ENCODE measurements at places on chromosomes 1 and 21. TPM values are rescaled to one million over a fixed set of nuclear protein-coding genes. Genes with fewer than 3 reads are reported as not detected.

The GNAT2 gene
- total RNA-seq, result not detected

The SPRR5 gene
- not detected for total RNA-seq

The KCNJ6 gene
- total RNA-seq, result 4.9 TPM

The FAF1 gene
- 34.4 TPM for total RNA-seq

The TAL1 gene
- not detected for total RNA-seq

The HSPA6 gene
- total RNA-seq, result 7.1 TPM

The PPP1R8 gene
- total RNA-seq, result 37.9 TPM

The ZMYND12 gene
- 0.63 TPM for total RNA-seq

The CGN gene
- 1.8 TPM for total RNA-seq

The SYT6 gene
- total RNA-seq, result 0.41 TPM

The CALML6 gene
- total RNA-seq, result 0.23 TPM

The LCE2A gene
- total RNA-seq, result not detected

The RAB7B gene
- total RNA-seq, result 1.1 TPM

The CATSPERE gene
- 0.09 TPM for total RNA-seq

The RUNX1 gene
- 9.4 TPM for total RNA-seq

The PRR9 gene
- 0.05 TPM for total RNA-seq

The BTBD8 gene
- total RNA-seq, result 0.49 TPM

The UBIAD1 gene
- total RNA-seq, result 20.3 TPM

The PTPN7 gene
- 0.05 TPM for total RNA-seq

The DAB1 gene
- not detected for total RNA-seq

The PRAMEF13 gene
- 0.07 TPM for total RNA-seq

The CNR2 gene
- total RNA-seq, result 0.01 TPM

The RGL1 gene
- 0.61 TPM for total RNA-seq

All from A549 treated with AZD2906 at 1 μM for 4 hours (cell line).